ENCODE measurements at places on chromosomes 12 and 14. TPM values are rescaled to one million over a fixed set of nuclear protein-coding genes. Genes with fewer than 3 reads are reported as not detected.

REP15 gene
- 0.30 TPM for total RNA-seq

CLEC12A gene
- total RNA-seq: not detected

CCDC197 gene
- total RNA-seq: not detected

CLEC4D gene
- not detected for total RNA-seq

SPATA7 gene
- 3.4 TPM for total RNA-seq

NYNRIN gene
- total RNA-seq: 0.44 TPM

LRP1-AS gene
- not detected for total RNA-seq

ATXN7L3B gene
- 17.5 TPM for total RNA-seq

CATSPERB gene
- total RNA-seq: not detected

SLCO1B1 gene
- total RNA-seq: 0.28 TPM

MANSC1 gene
- total RNA-seq: 3.9 TPM

KRT82 gene
- not detected for total RNA-seq

PRICKLE1 gene
- total RNA-seq: 0.83 TPM

RD3L gene
- total RNA-seq: not detected

KRT74 gene
- not detected for total RNA-seq

DENND5B gene
- total RNA-seq: 11.8 TPM

RHOJ gene
- not detected for total RNA-seq

GALNT8 gene
- total RNA-seq: not detected

KRT83 gene
- 5.3 TPM for total RNA-seq

AQP2 gene
- total RNA-seq: not detected

DIO2 gene
- 2.5 TPM for total RNA-seq

IQSEC3 gene
- total RNA-seq: 0.05 TPM

ANG gene
- total RNA-seq: 12.2 TPM

HCAR1 gene
- total RNA-seq: 0.02 TPM

CCDC175 gene
- total RNA-seq: not detected

BRI3BP gene
- total RNA-seq: 17.9 TPM

SEC23A gene
- 65.9 TPM for total RNA-seq

CNTN1 gene
- total RNA-seq: 51.1 TPM

ATP2A2 gene
- 269 TPM for total RNA-seq

AHNAK2 gene
- 188 TPM for total RNA-seq

KLRK1 gene
- not detected for total RNA-seq

RPS6KA5 gene
- total RNA-seq: 6.6 TPM

C12orf54 gene
- not detected for total RNA-seq

CLECL1 gene
- not detected for total RNA-seq

ARHGDIB gene
- 0.88 TPM for total RNA-seq

VASH1 gene
- total RNA-seq: 3.4 TPM

ALDH2 gene
- total RNA-seq: 89.7 TPM

MFAP5 gene
- 0.07 TPM for total RNA-seq

FAM181A gene
- not detected for total RNA-seq

GPR137C gene
- 0.15 TPM for total RNA-seq

RTL1 gene
- total RNA-seq: 0.26 TPM

Data from A549 treated with AZD2906 at 1 μM for 4 hours (cell line).